ENCODE measurements at places on chromosomes 4 and X.

DNA sequence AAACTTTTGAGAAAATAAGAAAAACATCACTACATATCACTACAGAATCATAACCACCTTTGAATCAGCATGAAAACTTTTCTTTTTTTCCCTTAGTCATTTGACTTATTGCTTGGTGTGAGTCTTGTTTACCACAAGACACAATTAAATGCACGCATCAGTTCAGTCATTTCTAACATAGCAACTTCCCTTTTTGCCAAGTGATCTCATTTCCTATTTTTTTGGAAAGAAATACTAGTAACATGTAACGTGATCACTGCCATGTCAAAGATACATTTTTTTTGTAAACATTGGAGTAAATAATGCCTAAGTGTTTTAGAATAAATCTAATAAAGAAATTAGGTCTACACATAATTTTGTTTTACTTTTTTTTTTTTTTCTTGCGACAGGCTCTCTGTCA lies 5.1 kb upstream of the CXCL8 start:
- no peak for DNase-seq

DNA sequence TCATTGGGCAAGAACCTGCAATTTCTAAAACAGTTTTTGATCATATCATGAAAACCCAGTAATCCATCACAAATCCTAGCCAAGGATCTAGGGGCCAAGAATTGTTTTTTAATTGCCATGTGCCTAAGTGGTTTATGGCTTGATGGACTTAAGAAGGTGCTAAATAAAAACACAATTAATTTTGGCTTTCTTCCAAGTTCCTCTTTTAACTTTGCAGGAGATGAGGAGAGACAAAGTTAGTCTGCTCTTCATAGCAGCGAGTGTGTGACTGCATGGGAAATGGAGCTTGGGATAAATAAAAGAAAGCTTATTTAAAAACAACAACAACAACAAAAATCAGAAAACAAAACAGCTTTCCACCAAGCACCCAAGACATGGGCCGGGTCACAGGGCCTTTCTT lies 41.4 kb downstream of the ARHGEF9 start:
- no peak for DNase-seq

DNA sequence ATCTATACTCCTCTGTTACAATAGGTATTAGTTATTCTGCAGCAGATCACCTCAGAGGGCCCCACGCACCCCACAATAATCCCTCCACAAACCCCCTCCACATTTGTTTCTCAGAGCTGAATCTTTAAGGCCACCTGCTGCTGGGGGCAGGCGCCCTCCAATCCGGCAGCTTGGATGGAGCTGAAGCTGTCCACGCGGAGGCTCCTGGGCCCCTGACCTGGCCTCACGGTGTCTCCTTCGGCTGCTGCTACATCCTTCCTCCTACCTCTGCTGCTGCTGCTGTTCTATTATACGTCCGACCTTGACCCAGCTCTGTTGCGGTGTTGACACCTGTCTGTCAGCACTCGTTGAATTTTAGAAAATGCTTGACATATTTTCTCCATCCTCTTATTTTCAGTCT lies 430.2 kb upstream of the ZFP42 start:
- no peak for DNase-seq

DNA sequence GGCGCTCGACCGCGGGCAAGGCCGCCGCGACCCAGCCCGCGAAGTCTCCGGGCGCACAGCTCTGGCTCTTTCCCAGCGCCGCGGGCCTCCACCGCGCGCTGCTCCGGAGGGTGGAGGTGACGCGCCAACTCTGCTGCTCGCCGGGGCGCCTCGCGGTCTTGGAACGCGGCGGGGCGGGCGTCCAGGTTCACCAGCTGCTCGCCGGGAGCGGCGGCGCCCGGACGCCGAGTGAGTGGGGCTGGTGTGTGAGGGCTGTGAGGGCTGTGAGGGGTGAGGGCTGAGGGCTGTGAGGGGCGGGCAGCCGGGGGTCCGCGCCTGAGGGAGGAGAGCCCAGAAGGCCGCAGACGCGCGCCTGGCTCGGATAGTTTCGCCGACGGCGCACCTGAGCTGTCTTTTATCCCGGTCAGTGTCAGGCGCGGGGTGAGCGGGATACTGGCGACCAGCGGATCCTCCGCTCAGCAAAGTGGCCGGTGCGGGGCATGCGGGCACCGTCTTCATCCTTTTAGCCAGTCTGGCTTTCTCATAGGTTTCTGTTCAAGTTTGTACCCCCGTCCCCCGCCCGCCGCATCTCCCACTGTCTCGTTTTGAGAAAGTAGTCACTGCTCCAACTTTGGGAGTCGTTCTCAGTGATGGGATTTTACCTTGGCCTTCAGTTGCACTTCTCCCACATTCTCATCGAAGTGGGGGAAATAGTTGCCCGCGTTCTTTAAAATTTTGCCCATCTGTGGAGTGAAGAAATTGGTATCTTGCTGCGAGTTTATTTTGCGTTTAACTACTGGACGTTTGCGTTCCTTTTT lies 586 bp downstream of the HERC5 start:
- peak; percentile 34 for DNase-seq

DNA sequence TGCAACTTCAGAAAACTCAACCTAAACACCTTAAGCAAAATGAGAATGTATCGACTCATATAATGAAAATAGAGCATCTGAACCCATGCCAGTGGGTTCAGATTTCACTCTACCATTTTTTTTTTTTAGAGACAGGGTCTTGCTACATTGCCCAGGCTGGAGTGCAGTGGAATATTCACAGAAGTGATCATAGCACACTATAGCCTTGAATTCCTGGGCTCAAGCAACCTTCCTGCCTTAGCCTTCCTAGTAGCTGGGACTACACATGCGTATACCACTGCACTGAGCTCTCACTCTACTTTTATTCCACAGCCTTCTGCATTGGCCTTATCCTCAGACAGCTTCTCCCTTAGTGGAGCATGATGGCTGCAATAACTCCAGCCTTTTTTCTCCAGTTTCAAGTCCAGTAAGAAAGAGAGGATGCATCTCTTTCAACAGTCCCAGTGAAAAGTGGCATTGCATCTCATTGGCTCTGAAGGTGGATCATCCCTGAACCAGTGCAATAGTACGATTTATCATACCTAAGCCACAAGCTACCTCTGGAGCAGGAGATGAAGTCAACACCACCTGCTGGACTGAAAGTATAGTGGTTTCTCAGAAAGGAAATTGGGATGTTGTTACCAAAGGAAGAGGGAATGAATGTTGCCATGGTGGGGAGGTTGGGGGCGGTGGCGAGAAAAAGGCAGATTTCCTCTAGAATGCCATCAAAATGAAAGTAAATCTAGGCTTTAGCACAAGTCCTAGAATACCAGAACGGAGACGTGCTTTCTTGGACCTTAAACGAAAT lies 2.0 kb upstream of the SOD3 start:
- DNase-seq: no peak

DNA sequence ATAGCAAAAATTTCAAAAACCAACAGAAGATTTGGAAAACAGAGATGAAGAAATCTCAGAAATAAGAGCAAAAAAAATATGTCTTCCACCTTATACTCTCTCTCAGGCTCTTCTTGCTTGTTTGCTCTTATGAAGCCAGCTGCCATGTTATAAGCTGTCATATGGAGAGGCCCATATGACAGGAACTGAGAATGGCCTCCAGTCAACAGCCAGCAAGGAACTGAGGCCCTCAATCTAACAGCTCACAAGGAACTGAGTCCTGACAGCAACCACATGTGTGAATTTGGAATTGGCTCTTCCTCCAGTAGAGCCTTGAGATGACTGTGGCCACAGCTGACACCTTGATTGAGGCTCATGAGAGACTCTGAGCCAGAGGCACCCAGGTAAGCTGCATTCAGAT lies 51.3 kb upstream of the MAOA start:
- no peak for DNase-seq

GRCh38 chrX:95059909-95060308 lies 1385.9 kb downstream of the FAM133A start:
- no peak for DNase-seq

DNA sequence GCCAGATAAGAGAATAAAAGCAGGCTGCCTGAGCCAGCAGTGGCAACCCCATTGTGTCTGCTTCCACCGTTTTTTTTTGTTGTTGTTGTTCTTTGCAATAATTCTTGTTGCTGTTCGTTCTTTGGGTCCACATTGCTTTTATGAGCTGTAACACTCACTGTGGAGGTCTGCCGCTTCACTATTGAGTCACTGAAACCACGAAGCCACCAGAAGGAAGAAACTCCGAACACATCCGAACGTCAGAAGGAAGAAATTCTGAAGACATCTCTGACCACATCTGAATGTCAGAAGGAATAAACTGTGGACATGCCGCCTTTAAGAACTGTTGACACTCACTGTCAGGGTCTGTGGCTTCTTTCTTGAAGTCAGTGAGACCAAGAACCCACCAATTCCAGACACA lies 110.5 kb downstream of the PCDH18 start:
- DNase-seq: no peak

GRCh38 chr4:127049526-127049925 lies 583.2 kb upstream of the INTU start:
- no peak for DNase-seq

DNA sequence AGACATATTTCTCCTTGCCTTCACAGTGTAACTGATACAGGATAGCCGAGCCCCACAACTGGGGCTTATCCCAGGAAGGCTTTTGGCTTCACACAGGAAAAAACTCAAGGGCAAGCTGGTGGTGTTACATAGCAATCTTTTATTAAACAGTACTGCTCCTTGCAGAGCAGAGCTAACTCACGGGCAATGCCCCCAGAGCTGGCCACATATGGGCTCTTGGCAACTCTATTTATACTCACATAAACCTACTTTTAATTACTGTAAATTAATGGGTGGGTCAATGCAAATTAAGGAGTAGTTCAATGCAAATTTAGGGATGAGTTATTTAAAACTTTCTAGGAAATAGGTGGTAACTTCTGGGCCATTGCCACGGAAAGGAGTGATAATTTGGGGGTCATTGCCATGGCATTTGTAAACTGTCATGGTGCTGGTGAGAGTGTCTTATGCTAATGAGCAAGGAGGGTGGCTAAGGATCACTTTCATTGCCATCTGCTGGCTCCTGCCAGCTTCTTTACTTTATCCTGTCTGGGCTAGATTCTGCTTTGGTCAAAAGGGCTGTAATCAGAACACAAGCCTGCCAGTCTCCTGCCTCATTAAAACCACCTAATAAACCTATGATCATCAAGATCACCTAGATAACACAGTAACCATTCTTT lies 288.8 kb downstream of the CENPC start:
- no peak for DNase-seq

DNA sequence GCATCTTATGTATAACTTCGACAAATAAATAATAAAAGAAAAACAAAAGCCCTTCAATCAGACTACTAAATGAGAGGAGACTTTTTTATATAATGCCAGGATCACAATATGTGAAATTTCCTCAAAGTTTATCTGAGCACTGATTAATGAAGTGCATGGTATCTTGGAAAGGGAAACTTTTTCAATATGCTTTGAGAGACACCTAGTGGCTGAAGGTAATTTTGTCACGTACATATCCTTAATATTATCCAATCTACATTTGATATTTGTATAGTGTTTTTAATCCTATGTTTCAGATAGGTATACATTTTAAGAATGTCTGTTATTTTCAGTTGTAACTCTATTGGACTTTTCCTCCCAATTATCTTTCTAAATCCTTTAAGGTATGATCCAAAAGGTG lies 146.8 kb downstream of the KLHL4 start:
- DNase-seq: no peak

GRCh38 chr4:11912886-11913285 lies 484.2 kb upstream of the HS3ST1 start:
- no peak for DNase-seq

DNA sequence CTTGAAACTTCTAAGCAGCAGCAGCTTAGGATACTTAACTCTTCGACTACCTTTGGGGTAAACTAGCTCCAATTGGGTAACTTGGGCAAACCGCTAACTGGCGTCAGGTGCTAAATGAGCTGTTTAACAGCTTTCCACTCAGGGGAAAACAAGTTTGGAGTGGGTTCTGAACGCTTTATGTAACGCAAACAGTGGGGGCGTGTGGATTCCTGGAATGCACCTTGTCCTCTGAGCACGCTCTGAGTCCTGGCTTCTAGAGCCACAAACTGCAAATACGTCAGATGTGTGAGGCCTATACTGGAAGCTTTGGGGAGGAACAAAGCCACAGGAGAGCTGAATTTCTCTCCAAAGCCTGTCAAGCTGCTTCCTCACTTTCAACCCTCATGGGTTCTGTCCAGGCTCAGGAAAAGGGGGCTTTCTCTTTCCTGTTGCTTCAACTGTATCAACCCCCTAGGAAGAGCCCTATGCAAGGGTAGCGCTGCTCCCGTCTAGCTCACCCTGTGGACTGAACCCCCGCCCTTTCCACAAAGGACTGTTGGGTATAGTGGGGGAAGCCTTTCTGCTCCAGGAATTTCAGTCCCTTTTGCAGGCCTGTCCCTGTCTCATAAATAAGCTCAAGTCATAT lies 4.5 kb upstream of the WDR1 start:
- DNase-seq: no peak

GRCh38 chr4:177427192-177427591 lies 15.0 kb downstream of the AGA start:
- DNase-seq: no peak

DNA sequence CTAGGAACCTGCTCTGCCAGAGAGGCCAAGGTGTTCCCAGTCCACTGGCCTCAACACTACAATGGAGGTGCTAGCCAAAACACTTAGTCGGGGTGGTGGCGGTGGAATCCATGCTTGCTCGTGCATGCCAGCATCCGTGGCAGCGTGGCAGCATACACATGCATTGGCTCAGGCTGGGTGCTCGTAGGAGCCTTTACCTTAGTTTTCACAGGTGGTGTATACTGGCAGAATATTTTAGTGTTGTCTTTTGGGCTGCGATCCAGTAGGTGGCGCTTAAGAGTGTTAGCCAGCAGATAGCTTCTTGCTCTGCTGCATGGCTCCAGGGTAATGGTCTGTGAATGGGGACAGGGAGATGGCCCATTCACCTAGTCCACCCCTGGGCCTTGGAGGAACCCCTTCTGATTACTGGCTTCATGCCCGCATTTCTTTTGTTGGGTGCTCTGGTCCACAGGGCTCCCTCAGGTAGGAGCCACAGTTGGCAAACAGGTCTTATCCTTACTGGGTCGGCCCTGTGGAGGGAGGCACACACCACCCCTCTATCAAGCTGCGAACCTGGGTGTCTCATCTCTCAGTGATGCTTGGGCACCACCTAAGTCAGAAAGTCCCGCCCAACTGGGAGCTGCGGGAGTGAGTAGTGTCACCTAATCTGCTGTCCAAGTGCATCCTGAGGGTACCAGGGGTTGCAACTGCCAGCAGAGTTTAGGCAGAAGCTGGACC lies 40.0 kb downstream of the RIPPLY1 start:
- no peak for DNase-seq

DNA sequence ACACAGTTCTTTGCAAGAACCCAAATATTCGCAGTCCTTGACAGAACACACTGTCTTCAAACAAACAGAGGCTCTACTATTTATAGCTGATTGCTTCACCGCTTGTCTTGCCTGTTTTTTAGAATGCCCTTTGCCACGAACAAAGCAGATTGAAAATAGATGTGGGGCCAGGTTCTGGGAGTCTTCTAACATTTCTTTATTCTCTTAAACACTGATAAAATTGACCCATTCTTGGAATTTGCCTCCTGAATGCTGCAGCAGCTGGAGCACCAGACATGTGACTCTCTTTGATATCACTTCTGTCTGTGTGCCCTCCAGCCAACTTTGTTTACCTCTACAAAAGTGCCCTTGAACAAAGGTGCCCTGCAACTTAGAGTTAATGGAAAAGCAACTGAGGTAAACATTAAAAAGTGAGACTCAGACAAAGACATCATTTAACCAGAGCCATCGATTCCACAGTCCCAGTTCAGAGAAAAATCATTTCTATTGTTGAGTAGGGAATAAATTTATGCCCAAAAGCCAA lies 64.2 kb upstream of the SPP1 start:
- DNase-seq: peak; percentile 54

Data from NCI-H345 (cell line).